Right renal pelvis (tissue), 4 donors: ENCODE measurements at places on chromosomes 16 and 17. TPM values are rescaled to one million over a fixed set of nuclear protein-coding genes. Genes with fewer than 3 reads are reported as not detected.

DNA sequence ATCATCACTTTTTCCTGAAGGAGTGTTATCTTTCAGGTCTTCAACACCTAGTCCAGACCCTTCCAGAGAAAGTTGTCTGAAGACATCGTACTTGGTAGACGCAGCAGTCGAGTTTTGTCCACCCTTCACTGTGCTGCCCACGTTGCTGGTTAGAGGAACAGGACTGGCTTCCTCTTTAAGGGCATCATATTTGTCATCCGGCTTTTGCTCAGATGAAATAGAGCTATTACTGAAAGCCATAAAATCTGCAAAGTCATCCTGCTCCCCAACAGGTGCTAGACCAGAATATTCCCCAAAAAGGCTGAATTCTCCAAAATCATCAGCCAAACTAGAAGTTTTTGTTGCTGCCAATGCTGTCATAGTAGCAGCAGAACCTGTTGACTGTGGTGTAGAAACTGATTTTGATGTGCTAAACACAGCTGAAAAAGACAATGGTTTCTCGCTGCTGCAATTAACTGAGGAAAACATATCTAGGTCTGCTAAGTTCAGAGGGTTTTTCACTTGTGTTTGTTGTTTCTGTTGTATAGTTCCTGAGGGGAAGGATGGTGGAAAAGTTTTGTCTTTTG is 55.7 kb downstream of the SYNRG start:
- no peak for DNase-seq

GRCh38 chr17:61783556-61784304 is 79.6 kb downstream of the BRIP1 start:
- DNase-seq, result no peak

The KRTAP16-1 gene
- polyA plus RNA-seq, result not detected

- no peak for DNase-seq
Observed at GRCh38 chr16:20175358-20175757, 101.7 kb upstream of the GPR139 start.

GRCh38 chr17:53390575-53390974 is 432.2 kb upstream of the KIF2B start:
- DNase-seq, result no peak

The GPRC5B gene
- 106 TPM for polyA plus RNA-seq

DNA sequence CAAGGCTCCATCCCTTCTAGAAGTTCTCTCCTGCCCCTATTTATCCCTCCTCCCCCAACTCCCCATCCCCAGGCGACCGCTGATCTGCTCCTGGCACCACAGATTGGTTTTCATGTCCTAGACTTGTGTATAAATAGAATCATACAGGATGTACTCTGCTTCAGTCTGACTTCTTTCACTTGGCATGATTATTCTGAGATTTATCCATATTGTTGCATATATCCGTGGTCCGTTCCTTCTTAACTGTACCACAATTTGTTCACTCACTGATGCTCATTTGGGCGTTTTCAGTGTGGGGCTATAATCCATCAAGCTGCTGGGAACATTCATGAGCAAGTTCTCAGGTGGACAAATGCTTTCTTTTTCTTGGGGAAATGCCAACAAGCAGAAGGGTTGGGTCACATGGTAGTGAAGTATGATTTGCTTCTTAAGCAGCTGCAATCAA is 23.9 kb downstream of the PITPNM3 start:
- DNase-seq, result no peak

The JMJD8 gene
- polyA plus RNA-seq, result 85.4 TPM

GRCh38 chr17:69471406-69471805 is 56.9 kb downstream of the MAP2K6 start:
- DNase-seq, result no peak

The KRTAP3-2 gene
- polyA plus RNA-seq, result not detected

- no peak for DNase-seq
Observed at GRCh38 chr17:79230576-79230975, 156.0 kb downstream of the ENGASE start.

The AIPL1 gene
- polyA plus RNA-seq, result 0.10 TPM

GRCh38 chr16:11392041-11392581 is 46.9 kb downstream of the RMI2 start:
- no peak for DNase-seq

The ERN2 gene
- 0.48 TPM for polyA plus RNA-seq

The PLXDC1 gene
- polyA plus RNA-seq, result 7.5 TPM

The CACNG5 gene
- 2.9 TPM for polyA plus RNA-seq

DNA sequence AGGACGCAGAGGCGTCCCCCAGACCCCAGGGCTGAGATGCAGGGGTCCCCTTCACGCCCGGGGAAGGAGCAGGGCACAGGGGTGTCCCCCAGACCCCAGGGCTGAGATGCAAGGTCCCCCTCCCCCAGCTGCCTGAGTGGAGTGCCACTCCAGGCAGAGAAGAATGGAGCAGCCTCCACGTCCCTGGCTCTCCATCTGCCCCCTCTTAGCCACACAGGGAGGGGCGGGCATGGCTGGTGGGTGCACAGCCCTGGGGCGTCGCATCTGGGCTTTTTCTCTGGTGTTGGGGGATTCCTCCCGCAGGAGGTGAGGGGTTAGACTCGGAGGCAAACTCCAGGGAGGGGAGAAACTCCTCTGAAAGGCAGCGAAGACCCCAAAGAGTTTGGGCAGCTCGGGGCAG is 17.5 kb downstream of the CIBAR2 start:
- DNase-seq, result no peak

DNA sequence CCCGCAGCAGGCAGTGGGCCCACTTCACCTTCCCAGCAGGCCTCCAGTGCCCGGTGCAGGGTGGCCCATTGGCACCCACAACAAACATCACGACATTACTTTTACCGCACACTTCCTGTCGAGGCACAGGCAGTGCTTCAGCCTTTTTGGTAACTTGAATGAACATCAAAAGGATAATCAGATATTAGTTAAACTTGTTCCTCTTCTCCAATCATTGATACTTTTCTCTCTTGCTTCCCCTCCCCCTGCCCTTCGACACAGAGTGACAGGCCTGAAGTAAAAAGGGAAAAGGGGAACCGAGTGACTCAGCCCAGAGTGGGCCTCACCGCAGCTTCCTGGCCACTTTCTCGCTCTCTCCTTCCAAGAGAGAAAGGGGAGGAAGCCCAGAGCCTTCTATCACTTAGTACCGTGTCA is 507.0 kb downstream of the MAF start:
- DNase-seq, result no peak

GRCh38 chr17:841313-841712 is 59.2 kb downstream of the MRM3 start:
- DNase-seq, result no peak

The KRTAP2-1 gene
- not detected for polyA plus RNA-seq

- DNase-seq, result no peak
Observed at GRCh38 chr16:68273896-68274295, 9.6 kb downstream of the SLC7A6 start.

The C16orf92 gene
- not detected for polyA plus RNA-seq

GRCh38 chr16:84820305-84820684 is 510 bp downstream of the CRISPLD2 start:
- no peak for DNase-seq

DNA sequence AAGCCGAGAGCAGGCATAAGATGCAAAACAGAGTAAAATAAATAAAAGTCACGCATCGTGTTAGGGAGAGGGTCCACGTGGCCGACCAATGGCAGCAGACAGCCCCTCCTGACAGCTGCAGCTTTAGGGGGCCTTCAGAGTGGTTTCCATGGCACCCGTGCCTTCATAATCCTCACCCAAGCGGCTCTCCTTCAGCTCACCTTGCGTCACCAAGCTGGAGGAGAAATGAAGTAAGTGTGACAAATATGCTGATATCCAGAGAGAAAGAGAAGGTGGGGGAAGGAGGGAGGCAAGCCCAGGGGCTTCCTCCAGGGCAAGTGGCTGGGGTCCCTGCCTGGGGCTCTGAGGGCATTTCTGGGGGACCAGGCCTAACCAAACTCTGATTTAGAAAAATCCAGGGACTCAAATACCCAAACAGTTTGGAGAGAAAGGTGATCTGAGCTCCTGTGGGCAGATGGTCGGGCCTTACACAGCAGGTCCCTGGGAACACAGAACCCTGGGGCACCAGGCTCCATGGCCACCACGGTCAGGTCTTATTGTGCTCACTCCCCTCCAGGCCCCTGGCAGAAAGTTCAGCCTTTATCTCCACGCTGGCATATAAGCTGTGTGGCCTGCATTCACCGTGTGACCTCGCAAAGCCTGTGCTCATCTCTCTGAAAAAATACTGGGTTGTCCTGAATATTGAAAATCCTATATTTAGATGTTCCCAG is 80.7 kb upstream of the TNRC6C start:
- no peak for DNase-seq

DNA sequence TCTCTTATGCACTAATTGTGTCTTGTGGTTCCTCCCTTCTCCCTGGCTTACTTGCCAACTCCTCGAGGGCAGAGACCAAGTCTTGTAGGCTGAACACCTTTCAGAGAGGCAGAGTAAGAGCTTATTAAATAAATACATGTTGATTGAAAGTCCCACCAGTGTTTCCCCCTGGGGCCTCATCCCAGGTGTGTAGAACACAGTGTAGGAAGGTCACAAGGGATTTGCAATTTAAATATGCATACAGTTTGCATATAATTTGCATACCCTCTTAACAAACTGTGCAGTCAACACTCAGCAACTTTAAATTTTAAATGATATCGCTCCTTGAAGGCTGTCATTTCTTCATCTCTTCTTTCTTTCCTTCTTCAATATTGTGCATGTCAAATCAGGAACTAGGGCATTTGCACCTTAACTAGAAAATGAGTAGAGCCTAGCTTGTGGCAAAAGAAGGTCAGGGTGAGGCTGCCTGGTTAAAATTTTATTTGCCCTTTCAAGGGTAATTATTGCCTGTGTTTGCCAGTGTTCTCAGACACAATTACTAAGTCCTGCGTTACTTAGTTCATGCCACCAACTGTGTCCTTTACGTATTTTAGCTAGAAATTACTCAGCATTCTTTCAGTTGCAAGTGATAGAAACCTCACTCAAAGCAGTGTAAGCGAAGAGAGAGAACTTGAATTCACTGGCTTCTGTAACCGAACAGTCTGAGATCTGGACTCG is 465.7 kb downstream of the HAPSTR1 start:
- no peak for DNase-seq

DNA sequence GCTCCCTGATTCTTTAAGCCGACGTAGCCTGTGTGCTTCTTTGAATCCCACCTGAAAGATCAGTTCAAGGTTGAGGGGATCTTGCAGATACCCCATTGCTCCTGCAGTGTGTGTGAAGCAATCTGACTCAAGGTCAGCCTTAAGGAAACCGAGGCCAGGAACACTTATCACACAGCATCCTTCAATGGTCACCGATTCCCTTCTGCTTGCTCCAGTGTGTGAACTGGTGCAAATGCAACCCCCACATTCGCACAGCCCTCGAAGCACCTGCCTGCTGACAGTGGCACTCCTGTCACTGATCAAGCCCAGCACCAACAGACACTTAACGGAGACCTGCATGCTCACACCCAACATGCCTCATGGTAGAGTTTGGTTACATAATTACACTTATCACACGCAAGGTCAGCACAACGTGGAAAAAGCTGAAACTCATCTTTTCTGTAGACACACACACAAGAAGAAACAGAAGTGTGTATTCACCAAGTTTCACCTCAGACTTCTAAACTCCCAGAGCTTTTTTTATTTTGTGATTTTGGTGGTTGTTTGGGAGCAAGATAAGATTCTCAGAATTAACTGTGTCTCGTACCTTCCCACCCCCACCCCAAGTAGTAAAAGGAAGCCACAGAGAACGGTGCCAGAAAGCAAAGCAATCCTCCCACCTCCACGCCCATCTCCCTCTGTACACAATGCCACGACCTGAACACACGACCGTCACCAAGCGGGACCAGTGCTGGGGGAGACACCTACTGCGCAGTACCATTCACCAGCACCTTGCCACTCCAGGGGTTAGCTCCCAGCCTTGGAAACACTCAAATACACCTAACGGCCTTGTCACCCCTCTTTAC is 37.2 kb downstream of the LITAFD start:
- no peak for DNase-seq

DNA sequence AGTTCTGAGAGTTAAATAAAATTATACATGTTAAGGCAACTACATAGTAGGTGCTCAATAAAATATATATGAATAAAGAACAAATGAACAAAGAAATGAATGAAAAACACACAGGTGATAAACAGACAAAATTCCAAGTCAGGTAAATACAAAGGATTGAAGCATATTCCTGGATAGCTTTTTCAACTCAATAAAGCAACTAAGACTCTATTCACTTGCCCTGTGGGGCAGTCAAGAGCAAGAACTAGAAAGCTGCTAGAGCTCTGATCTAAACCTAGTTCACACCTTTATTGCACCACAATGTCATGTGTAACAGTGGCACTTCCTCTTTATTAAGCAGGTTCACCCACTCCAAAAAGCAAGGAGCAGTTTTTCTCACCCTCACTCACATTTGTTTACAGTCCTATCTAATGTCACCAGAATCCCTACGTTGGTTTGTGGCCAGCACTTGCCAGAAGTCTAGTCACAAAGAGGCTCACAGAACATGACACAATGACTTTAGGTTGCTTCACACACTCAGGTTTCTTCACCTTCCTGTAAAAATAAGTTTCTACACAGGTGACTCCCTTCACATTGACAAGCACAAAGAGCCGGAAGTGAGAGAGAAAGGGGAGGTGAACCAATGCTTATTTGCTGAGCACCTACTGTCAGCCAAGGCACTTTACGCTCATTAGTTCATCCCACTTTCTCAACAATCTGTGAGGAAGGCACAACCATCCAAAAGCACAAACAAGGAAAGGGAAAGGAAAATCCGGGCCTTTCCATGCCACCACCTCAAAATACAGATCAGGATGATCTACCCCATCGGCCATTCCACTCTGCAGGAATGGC is 70.8 kb downstream of the XPO6 start:
- no peak for DNase-seq

The KCTD2 gene
- 35.4 TPM for polyA plus RNA-seq
